MG63 (cell line): ENCODE measurements at places on chromosomes 6 and 20.
A peak's percentile ranks its signal among the peaks of the same experiment; 100 is the strongest.

- DNase-seq: no peak
Measured at GRCh38 chr6:155077784-155078183, 82.7 kb downstream of the TIAM2 start.

DNA sequence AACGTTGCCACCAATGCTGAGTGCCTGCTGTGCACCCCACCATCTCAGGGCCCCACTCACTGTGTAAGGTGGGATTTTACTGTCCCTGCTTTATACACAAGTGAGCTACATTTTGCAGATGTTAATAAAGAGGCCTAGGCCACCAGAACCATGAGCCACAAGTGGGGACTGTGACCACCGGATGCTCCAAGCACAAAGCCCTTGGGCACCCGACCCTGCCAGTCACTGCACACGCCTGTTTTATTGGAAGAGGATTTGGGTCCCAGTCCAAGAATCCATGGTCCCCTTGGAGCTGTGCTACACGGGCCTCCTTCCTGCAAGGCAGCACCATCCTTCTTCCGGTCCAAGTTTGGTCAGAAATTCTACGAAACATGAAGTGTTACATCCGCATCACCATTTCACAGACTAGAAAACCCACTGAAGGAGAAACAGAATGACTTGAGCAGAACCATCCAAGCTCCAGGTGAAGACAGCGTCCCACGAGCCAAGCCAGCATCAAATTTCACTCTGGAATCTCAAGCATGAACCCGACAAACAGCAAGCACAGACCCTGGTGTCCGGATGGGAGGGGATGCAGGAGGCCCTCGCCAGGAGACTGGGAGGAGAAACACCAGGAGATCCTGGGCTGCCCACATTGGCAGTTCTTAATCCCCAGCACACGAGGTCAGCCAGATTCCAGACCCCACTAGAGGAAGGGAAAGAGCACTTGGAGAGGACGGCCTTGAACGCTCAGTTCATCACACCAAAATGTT is 226.9 kb downstream of the DLL1 start:
- no peak for DNase-seq

GRCh38 chr6:121093928-121094327 is 240.4 kb downstream of the TBC1D32 start:
- DNase-seq: no peak

GRCh38 chr20:43536817-43537440 is 21.9 kb upstream of the SGK2 start:
- no peak for DNase-seq

DNA sequence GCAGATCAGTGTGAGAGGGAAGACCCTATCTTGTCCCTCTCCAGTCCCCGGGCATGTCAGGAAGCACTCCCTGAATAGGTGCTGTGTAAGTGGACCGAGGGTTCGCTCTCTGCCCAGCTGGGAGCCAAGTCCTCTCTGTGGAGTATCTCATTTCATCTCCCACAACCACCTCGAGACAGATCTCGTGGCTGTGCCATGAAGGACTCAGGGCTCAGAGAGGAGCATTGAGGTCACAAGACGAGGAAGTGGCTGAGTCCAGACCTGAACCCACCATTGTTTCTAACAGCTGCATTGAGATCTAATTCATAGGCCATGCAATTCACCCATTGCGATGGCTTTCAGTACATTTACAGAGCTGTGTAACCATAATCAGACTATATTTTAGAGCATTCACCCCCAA is 34.7 kb upstream of the STX16 start:
- DNase-seq: no peak

DNA sequence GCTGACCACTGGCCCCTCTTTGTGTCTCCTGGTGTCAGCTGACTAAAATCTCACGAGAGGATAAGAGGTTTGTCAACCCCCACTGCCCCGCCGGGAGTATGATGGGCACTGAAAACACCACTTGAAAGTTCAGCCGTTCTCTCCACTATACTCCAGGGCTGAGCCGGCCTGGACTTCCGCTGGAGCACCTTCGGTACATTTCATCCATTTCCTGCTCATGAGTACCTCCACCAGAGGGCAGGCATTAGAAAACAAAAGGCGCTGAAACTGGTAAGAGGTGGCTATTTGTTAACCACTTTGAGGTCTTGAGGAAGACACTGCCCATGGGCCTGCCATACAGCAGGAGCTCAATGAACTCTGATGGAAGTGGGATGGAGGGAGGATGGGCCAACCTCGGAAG is 17.9 kb upstream of the ANKRD60 start:
- no peak for DNase-seq

GRCh38 chr6:37738216-37738615 is 40.5 kb upstream of the MDGA1 start:
- no peak for DNase-seq

DNA sequence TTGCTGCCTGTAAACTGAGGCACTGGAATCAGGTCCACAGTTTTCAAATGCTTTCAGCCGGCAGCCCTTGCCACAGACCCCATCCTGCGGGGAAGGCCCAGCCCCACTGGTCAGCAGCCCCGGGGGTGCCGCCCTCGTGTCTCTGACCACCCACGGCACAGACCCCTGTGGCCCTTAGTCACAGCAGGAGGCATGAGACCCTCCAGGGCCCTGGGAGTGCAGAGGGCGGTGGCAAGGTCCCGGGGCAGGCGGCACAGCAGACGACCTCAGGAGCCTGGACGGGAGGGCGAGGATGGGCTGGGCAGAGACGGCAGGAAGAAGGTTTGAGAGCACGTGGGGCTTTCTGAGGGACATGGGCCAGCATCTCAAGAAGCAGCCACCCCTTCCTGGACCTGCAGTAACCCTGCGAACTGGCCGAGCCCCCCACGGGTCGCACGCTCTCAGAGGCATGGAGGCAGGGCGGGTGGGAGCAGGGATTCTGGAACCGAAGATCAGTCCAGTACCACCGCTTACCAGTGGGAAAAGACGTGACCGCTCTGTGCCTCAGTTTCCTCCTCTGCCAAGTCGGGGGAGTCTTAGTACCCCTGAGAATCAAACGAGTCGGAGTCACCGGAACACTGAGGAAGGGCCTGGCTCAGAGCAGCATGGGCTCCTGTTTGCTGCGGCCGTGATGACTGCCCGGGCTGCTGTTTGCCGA is 140.7 kb downstream of the TAF4 start:
- DNase-seq: no peak

- no peak for DNase-seq
Measured at GRCh38 chr6:43712579-43712978, 25.0 kb upstream of the MRPS18A start.

DNA sequence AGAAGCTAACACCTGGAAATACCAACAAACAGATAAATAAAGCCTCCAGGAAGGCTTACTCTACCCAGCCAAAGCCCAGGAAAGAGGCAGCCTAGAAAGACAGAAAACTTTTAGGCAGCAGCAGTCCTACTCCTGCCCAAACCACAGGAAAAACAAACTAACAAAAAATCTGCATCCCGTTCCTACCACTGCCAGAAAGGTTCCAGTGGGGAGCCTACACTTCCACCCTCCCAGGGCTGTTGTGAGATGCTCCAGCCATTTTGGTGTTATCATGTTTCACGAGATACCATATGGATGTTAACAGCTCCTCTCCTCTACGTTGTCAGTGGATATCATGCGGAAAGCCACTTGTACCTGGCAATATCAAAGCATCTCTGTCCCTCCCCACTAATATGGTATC is 336.7 kb upstream of the PRND start:
- no peak for DNase-seq

GRCh38 chr6:79808921-79809320 is 138.4 kb downstream of the ELOVL4 start:
- DNase-seq: no peak

DNA sequence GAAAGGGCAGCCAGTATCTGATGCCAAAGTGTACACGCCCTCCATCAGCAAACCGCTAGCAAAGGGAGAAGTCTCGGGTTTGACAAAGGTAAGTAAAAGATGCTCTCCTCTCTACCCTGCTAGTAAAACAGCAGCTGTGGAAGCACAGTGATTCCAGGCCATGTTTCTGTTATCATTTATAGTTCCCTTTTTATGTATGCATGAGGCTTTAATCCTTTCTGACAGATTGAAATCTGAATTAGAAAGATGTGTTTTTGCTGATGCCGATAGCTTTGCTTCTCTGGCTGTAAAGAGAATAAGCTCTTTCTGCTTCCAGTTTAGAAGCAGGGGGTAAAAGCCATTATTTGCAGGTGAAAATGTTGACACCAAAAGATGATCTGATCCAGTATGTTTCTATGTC is 392.4 kb upstream of the SOX4 start:
- DNase-seq: no peak

DNA sequence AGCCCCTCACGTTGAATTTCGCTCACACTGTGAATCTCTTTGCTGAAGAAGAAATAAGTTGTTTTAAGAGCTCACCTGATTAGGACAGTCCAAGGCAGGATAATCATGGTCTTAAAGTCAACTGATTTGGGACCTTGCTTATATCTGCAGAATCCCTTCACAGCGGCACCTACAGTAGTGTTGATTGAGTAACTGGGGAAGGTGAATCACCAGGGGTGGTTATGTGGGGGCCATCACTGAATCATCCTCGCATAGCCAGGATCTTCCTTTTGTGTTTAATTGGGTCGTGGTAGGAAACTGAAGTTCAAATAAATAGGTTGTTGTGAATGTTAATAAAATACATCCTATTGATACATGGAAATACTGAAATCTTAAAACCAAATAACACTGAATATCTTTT is 20.2 kb upstream of the MICA start:
- no peak for DNase-seq

DNA sequence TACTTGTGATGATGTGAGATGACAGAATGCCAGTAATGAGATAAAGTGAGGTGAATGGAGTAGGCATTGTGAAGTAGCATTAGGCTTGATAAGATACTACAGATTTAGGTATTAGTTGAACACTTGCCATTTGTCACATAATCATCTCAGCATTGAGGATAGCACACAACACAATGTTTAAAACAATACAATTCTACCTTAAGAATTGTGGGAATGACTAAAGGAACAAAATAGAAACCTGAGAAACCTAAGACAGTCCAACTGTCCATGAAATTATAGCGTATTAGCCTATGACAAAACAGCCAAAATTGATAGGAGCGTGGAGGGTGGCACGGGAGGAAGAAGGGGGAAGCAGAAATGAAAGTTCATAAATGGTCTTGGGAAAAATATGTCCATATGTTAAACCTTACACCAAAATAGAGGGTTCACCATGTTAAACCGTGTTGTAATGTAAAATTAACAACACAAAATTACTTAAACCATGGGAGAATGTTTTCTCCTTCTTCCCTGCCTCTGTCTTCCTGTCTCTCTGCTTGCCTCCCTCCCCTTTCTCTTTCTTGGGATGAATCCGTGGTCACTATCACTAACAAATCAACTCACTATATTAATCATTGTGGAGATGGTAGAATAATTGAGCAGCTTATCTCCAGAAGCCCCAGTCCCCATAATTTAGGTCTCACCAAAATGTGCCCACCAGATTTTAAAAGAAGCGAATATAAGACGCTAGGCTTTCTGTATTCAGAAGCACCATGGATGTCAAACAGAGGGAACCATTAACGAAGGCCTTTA is 33.0 kb upstream of the HFE start:
- no peak for DNase-seq

- DNase-seq: no peak
Measured at GRCh38 chr20:20017844-20018185, 653 bp downstream of the NAA20 start.

- DNase-seq: no peak
Measured at GRCh38 chr6:131858765-131859415, 51.1 kb downstream of the ENPP1 start.

- no peak for DNase-seq
Measured at GRCh38 chr6:40298207-40298606, 289.0 kb downstream of the LRFN2 start.

DNA sequence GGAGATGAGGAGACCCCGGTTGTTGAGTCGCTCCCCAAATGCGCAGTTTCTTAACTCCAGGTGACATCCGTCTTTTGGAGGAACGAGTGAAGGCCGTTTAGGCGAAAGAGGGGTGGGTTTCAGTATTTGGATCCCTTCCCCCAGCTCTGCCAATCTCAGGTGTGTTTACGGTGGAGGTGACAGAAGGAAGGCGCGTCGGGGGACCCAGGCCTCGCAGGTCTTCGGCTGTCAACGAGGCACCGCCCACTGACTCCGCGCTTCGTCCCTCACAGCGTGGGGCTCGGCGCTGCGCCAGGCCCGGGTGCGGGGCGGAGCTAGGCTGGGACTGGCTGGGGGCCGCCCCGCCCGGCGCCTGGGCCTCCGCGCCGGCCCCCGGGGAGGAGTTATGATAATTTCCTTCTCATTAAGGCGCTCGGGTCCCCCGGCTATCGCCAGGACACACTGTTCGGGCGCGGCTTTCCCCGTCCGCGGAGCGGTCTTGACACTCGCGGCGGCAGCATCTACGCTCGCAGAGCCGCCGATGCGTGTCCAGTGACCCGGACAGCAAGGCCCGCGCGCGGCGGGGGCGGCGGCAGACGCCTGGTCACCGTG is at the start of gene TFAP2C:
Gene TFAP2C, plus strand, starts transcription at position 434 of the 591 bp plus-strand sequence. CDS start 239 bp downstream, outside the sequence.
- peak; percentile 80 for DNase-seq

- no peak for DNase-seq
Measured at GRCh38 chr6:144064402-144065212, 30.8 kb downstream of the SF3B5 start.

DNA sequence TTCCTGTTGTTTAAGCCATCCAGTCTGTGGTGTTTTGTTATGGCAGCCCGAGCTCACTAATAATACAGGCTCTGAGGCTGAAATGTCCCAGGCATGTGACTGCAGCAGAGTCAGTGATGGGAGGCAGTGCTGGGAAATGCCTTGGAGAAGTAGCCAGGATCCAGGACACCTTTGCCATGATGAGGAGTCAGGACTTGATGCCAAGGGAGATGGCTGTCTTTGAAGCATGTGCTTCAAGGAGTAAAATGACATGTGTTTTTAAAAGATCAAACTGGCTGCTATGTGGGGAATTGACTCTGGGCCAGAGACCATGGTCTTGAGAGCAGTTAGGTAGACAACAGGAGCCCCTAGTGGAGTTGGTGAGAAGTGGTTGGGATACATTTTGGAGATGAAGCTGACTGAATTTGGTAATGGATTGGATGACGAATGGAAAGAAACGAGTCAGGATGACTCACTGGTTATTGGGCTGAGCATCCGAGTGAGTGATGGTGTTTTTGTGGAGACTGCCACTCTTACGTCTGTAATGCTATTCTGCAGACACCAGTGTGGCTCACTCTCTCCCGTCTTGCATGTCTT is 322.2 kb downstream of the PLCB1 start:
- DNase-seq: peak; percentile 81

GRCh38 chr20:47338131-47338628 is 18.3 kb downstream of the ZMYND8 start:
- DNase-seq: no peak

DNA sequence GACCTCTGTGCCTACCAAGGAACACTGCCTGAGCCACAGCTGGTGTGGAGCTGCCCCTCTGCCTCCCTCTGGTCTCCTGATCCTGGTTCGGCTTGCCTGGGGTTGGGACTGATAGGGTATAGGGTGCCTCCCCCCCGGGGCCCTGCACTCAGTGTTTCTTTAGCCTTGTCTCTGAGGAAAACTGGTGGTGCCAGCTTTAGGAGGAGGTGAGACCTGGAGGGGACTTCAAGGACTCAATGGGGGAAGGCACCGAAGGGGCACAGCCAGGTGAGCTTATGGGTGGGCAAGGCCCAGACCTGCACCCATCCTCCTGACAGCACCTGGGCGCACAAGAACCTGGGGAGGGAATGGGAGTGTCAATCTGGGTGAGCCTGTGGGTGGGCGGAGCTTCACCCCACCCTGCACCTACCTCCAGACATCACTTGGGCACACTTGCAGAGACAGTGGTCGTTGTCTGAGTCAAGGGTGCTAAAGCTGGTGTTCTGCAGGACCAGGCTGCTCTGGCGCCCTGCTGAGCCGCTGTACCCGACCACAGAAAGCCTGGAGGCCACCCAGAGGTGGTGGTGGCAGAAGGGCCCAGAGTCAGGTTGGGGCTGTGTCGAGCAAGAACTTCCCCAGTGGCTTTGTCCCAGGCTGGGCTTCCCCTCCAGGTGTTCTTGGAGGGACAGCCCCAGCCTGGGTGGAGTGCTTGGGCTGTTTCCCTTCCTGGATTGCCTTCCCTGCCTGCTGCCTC is 40.5 kb downstream of the FAM110A start:
- DNase-seq: no peak
